ENCODE measurements at places on chromosomes 16 and 17. TPM values are rescaled to one million over a fixed set of nuclear protein-coding genes. Genes with fewer than 3 reads are reported as not detected.

Gene TP53TG3B
- not detected for total RNA-seq

Gene ABCC11
- 0.04 TPM for total RNA-seq

Gene CCDC200
- total RNA-seq, result not detected

Gene GH1
- not detected for total RNA-seq

Gene SLC9A5
- total RNA-seq, result 0.40 TPM

Gene CDR2L
- total RNA-seq, result 3.4 TPM

Gene KRT33A
- total RNA-seq, result not detected

Gene KIF18B
- 1.9 TPM for total RNA-seq

Gene CPHXL
- not detected for total RNA-seq

Gene TPSG1
- total RNA-seq, result not detected

Gene DERL2
- 39.3 TPM for total RNA-seq

Gene MYADML2
- total RNA-seq, result 24.1 TPM

Gene TEKT3
- total RNA-seq, result 1.9 TPM

Gene SPATA22
- 0.40 TPM for total RNA-seq

Gene CDH15
- 121 TPM for total RNA-seq

Gene NOXO1
- 0.89 TPM for total RNA-seq

Gene NPW
- 0.80 TPM for total RNA-seq

Gene TRAPPC1
- 14.3 TPM for total RNA-seq

Gene SOX9
- 2.8 TPM for total RNA-seq

Gene EPX
- 0.09 TPM for total RNA-seq

Gene FAHD1
- total RNA-seq, result 27.7 TPM

Gene ABCC12
- total RNA-seq, result 0.22 TPM

Gene FNDC8
- total RNA-seq, result not detected

Gene CIITA
- total RNA-seq, result 0.98 TPM

Gene AANAT
- 0.22 TPM for total RNA-seq

Gene ABCA10
- total RNA-seq, result 10.2 TPM

Gene EVPL
- not detected for total RNA-seq

Gene MYH2
- 42.5 TPM for total RNA-seq

Gene BIRC5
- total RNA-seq, result 13.3 TPM

Gene XYLT1
- 6.1 TPM for total RNA-seq

Gene CCDC154
- total RNA-seq, result 2.1 TPM

Gene AATK
- 6.3 TPM for total RNA-seq

Gene OR1A1
- not detected for total RNA-seq

Gene C16orf74
- total RNA-seq, result 1.3 TPM

Gene HOXB9
- 0.31 TPM for total RNA-seq

Gene NXPH3
- total RNA-seq, result 1.5 TPM

Data from muscle of leg (tissue), 16 donors.